Stimulated activated CD4-positive, alpha-beta T cell treated with anti-CD3 and anti-CD28 coated beads, Interleukin-4, amount 100 ng/mL, for 1 hour (primary cell): ENCODE measurements at places on chromosomes 12 and 14.

- DNase-seq = no peak
Observed at GRCh38 chr14:105333020-105333490, 18.5 kb downstream of the PACS2 start.

DNA sequence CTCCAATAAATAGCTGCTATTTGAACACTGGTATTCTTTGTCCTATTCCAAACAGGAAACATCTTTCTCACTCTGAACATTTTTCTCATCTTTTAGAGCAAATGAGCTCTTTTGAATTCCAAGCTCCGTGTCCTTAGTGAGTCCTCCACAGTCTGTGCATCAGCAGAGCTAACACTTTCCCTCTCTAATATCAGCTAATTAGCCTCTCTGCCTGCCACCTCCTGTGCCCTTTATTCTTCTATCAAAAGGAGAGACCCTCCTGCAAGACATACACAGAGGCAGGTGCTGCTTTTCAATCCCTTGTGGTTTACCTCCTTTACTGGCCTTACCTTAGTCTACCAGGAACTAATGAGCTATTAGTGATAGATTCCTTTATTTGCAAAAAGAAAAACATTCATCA is 178.5 kb downstream of the SLC35F4 start:
- DNase-seq = no peak

DNA sequence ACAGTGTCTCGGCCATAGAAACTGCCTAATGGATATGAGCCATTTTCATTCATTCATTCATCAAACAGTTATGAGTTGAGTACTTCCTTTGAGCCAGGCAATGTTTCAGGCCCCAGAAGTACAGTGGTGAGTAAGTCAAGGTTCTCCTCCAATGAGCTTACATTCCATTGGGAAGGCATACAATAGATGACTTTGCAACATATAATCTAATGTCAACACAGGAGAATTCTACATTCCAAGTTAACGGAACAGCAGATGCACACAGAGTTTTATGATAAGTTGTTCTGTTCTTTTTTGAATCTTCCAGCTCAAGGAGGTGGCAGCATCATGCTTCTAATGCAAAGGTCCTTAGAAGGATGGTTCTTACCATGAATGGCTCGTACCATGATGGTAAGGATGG is 3.2 kb upstream of the RFC5 start:
- DNase-seq = no peak

DNA sequence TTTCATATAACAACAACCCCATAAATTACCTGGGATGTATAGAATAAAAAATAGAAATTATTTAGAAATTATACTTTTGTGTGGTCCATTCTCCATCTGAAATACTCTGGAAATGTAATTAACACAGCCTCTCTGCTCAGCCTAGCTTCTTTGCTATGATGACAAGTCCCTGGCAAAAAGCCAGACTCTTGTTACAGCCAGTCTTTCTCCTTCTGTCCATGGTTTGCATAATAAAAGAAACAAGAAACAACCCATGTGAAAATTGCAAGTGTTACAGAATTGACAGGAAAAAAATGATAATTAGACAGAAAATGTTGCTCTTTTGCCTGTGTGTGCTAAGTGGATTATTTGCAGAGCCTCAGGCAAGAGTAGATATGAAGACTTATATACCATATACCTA is 61.3 kb downstream of the C12orf50 start:
- DNase-seq = no peak

DNA sequence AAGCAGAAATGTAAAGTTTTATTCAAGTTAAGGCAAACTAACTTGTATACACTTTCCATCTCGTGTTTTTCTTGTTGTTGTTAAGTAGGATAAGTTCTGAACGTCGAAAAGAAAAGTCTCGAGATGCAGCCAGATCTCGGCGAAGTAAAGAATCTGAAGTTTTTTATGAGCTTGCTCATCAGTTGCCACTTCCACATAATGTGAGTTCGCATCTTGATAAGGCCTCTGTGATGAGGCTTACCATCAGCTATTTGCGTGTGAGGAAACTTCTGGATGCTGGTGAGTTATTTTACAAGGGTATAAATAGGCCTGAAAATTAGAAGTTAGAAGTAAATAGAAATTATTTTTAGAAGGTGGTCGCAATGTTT is 25.0 kb downstream of the HIF1A start:
- DNase-seq = no peak

DNA sequence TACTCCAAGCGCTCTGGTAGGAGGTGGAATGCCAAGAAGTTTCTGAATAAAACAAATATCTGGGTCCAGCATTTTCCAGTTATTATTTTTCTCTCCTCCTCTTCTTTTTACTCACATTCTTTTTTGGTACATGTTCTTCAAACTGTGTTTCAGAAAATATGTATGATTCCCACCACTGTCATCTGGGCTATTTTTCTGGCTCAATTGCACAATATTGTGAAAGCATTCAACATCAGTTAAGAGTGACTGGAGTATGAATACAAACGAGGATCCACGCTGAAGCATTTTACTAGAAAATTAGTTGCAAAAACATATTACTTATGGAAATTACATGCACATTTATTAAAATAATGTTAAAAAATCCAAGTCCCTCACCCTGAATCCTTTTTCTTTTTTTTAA is 61.5 kb downstream of the KCNMB4 start:
- DNase-seq = no peak
